Naive B cell (primary cell): ENCODE measurements at places on chromosomes 11 and 22.

GRCh38 chr11:121464352-121464946, 11.7 kb upstream of the SORL1-AS1 start:
- H3K27me3 ChIP-seq, result no peaks in the 10 kb centered on the region
- peaks cover under 1% of the 10 kb centered on the region for H3K36me3 ChIP-seq
- no peak overlapping the region for H3K27ac ChIP-seq

GRCh38 chr11:61954851-61955421, 4.8 kb downstream of the BEST1 start:
- no peaks in the 10 kb centered on the region for H3K27me3 ChIP-seq
- no peak overlapping the region for H3K4me3 ChIP-seq
- H3K36me3 ChIP-seq, result no peaks in the 10 kb centered on the region
- no peak for DNase-seq
- peaks cover 26% of the 10 kb centered on the region for H3K4me1 ChIP-seq
- H3K27ac ChIP-seq, result no peak overlapping the region

- no peaks in the 10 kb centered on the region for H3K36me3 ChIP-seq
- H3K27ac ChIP-seq, result no peak overlapping the region
- H3K4me3 ChIP-seq, result no peak overlapping the region
- no peak for DNase-seq
- H3K27me3 ChIP-seq, result no peaks in the 10 kb centered on the region
These were observed 23.1 kb downstream of the POLR3H start for GRCh38 chr22:41521126-41521525.

GRCh38 chr22:17314487-17314886, 54.8 kb upstream of the CECR2 start:
- H3K4me3 ChIP-seq, result no peak overlapping the region
- no peaks in the 10 kb centered on the region for H3K36me3 ChIP-seq
- no peaks in the 10 kb centered on the region for H3K27me3 ChIP-seq
- H3K27ac ChIP-seq, result no peak overlapping the region

GRCh38 chr11:11105361-11105760, 247.5 kb upstream of the ZBED5 start:
- no peaks in the 10 kb centered on the region for H3K4me1 ChIP-seq
- H3K36me3 ChIP-seq, result no peaks in the 10 kb centered on the region
- H3K27me3 ChIP-seq, result peaks cover 31% of the 10 kb centered on the region
- no peak overlapping the region for H3K4me3 ChIP-seq
- H3K27ac ChIP-seq, result no peak overlapping the region
- no peak for DNase-seq

- peaks cover 4% of the 10 kb centered on the region for H3K4me1 ChIP-seq
- DNase-seq, result no peak
- H3K27ac ChIP-seq, result peak within 1 kb of the TSS; percentile 50
- no peaks in the 10 kb centered on the region for H3K36me3 ChIP-seq
These were observed at the start of gene ROBO4 for GRCh38 chr11:124897674-124898262. Gene ROBO4 (minus strand): TSS chr11:124897865. CDS start chr11:124897795, 70 bp downstream.

DNA sequence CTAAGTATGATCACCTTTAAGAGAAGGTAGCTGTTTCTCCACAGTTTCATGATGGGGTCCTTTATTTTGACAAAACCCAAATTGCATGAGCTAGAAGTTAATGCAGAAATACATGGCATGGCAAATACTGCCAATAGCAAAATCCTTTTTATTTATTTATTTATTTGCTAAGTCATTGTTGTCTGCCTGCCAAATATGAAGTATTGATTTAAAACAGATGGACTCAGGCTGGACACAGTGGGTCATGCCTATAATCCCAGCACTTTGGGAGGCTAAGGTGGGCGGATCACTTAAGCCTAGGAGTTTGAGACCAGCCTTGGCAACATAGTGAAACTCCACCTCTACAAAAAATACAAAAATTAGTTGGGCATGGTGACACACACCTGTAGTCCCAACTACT, 52.4 kb downstream of the LARGE2 start:
- peaks cover 3% of the 10 kb centered on the region for H3K36me3 ChIP-seq
- DNase-seq, result no peak
- no peaks in the 10 kb centered on the region for H3K4me1 ChIP-seq

DNA sequence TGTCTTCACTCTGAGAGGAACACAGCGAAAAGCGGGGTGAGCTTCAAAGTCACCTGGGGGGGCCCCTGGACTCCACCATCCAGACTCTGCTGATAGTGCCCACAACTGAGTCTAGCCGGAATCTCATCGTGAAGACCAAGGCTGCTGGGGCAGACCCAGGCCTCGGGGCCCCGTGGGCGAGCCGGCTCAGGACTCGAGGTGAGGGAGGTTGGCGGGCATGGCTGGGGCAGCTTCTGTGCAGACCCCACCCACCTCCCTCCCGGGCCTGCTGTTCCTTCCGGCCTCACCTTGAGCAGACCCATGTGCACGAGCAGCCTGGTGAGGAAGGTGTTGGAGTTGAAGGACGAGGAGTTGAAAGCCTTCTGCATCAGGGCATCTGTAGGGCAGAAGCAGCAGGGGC, 8.7 kb upstream of the CHADL start:
- no peak overlapping the region for H3K27ac ChIP-seq
- no peaks in the 10 kb centered on the region for H3K36me3 ChIP-seq
- DNase-seq, result no peak
- no peaks in the 10 kb centered on the region for H3K4me1 ChIP-seq
- no peaks in the 10 kb centered on the region for H3K27me3 ChIP-seq

GRCh38 chr11:12272821-12273617, 104.4 kb upstream of the PARVA start:
- no peak overlapping the region for H3K4me3 ChIP-seq
- H3K36me3 ChIP-seq, result no peaks in the 10 kb centered on the region
- H3K27me3 ChIP-seq, result peaks cover 4% of the 10 kb centered on the region
- DNase-seq, result no peak
- H3K4me1 ChIP-seq, result no peaks in the 10 kb centered on the region
- H3K27ac ChIP-seq, result no peak overlapping the region

DNA sequence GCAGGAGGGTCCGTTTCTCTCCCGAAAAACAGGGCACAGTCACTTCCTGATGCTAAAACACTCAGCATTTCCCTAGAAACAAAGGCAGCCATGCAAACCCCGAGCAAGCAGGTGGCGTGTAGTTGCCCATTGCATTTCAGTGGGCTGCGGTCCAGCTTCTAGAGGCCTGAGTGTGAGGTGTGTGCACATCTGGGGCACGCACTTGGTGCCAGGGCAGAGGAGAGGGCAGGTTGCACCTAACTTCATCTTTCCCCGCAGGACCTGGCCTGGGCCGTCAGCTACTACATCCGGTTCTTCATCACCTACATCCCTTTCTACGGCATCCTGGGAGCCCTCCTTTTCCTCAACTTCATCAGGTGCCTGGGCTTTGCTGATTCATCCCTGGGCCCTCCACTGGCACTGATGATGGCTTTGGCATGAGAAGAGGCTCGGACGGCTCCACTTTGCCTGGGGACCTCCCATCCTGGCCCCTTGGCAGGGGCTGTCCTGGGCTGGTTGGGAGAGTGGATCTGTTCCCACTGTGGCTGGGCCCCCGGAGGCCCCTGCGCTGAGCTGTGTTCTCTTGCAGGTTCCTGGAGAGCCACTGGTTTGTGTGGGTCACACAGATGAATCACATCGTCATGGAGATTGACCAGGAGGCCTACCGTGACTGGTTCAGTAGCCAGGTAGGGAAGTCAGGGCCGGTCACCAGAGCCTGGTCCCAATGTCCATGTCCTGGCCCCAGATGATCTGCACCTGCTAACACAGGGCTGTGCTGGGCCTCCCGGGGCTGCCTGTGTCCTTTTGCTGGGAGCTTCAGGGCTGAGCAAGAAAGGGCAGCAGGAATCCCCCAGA, 28.4 kb downstream of the FADS3 start:
- no peak overlapping the region for H3K4me3 ChIP-seq
- no peaks in the 10 kb centered on the region for H3K27me3 ChIP-seq
- no peak overlapping the region for H3K27ac ChIP-seq
- DNase-seq, result no peak
- H3K36me3 ChIP-seq, result no peaks in the 10 kb centered on the region
- no peaks in the 10 kb centered on the region for H3K4me1 ChIP-seq

- H3K27me3 ChIP-seq, result no peaks in the 10 kb centered on the region
- no peak overlapping the region for H3K4me3 ChIP-seq
- H3K27ac ChIP-seq, result no peak overlapping the region
- H3K36me3 ChIP-seq, result no peaks in the 10 kb centered on the region
- H3K4me1 ChIP-seq, result no peaks in the 10 kb centered on the region
- DNase-seq, result no peak
These were observed 304.8 kb upstream of the ISX start for GRCh38 chr22:34761111-34761510.

DNA sequence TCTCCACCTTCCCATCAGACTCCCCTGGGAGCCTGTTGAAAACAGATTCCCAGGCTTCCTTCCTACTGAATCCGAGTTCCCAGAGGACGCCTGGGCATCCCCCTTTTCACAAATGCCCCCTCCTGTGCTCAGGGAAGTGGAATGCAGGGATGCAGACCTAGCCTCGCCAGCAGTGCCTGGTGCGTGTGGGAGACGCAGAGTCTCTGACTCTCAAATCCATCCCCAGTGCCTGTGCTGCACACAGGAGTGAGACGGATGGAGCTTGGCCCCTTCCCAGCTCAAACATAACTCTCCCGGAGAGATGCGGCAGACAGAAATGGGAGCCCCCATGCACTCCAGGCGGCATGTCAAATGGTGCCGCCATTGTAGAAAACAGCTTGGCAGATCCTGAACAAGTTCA, 62.6 kb downstream of the CTTN start:
- no peak for DNase-seq
- no peak overlapping the region for H3K27ac ChIP-seq
- no peaks in the 10 kb centered on the region for H3K36me3 ChIP-seq

- no peaks in the 10 kb centered on the region for H3K36me3 ChIP-seq
- no peak for DNase-seq
- H3K4me3 ChIP-seq, result no peak overlapping the region
- peaks cover 28% of the 10 kb centered on the region for H3K27me3 ChIP-seq
These were observed 2.8 kb upstream of the LIF start for GRCh38 chr22:30249049-30250038.

DNA sequence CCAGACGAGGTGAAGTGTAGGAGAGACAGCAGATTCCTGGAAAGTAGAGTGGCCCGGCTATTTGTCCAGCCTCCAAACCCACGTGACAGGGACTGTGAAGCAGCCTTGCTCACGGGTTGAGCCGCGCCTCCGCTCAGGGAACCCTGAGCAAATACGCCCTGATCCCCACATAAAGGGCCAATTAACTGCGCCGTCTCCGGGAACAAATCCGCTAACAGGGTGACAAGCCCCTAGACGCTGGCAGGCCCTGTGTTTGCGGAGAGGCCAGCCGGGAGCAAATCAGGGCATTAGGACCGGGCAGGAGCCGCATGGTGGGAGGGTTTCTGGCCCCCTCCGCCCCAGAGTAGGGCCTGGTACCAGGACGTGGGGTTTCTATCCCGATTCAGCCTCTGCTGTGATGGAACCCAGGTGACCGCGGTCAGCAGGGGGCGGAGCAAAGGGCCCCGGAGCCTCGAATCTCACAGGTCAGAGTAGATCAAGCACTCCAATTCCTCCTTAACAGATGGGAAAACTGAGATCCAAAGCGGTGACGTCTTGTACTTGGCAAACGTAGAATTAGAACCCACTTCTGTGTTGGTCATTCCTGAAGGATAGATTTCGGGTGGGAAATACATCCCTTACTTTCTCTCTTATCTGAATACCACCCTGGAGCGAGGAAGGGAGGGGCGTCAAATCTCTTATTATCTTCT, 2.0 kb upstream of the ROBO3 start:
- H3K4me1 ChIP-seq, result peaks cover 13% of the 10 kb centered on the region
- peaks cover 66% of the 10 kb centered on the region for H3K27me3 ChIP-seq
- H3K36me3 ChIP-seq, result no peaks in the 10 kb centered on the region
- no peak for DNase-seq

DNA sequence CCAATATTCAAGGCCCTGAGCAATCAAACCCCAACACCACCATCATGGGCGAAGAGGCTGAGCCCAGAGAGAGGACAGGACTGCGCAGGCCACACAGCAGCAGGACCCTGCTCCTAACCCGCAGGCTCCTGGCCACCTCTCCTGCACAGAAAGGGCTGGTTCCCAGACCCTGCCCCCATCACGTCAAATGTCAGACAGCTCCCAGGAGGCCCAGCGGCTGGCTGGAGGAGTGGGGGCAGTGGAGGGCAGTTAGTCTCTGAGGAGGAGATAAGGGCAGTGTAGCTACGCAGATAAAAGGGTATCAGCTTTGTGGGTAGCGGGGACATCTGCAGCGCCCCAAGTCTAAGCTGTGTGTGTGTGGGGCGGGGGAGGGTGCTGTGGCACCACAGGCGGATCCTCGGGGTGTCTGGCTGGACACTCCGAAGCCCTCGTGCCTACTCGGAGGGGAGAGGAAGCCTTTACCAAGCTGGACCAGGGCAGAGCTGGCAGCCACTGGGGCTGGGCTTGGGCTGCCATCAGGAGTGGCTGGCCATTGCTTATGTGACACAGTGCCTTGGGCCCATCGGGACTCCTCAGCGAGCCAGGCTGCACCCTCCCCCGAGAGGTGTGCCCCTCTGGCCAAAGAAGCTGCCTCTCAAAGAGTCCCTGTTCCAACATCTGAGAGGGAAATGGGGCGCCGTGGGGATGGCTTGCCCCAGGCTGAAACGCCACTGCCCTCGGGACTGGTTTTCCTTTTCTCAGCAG, 21.5 kb downstream of the FADS3 start:
- H3K4me3 ChIP-seq, result no peak overlapping the region
- H3K36me3 ChIP-seq, result no peaks in the 10 kb centered on the region
- no peak overlapping the region for H3K27ac ChIP-seq
- H3K4me1 ChIP-seq, result peaks cover 9% of the 10 kb centered on the region

DNA sequence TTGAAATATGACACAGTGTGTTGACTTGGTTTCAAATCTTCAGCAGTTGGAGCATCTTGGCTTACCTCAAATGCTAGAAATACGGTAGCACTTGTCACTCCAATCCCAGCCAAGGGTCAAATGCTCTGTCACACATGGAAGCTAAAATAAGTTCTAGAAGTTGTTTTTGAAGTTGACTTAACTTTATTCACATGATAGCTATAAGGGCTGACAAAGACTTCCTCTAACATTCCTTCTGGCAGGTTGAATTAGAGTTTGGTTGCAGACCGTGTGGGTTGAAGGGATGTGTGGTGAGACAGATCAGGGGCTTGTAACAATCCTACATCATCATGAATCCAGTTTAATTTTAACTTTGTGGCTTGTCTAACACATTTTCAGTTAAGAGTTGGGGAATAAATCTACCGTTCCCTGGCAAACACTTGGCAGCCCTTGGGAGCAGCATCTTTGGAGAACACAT, 4.6 kb downstream of the SLN start:
- H3K4me1 ChIP-seq, result no peaks in the 10 kb centered on the region
- H3K36me3 ChIP-seq, result no peaks in the 10 kb centered on the region
- DNase-seq, result no peak
- H3K27me3 ChIP-seq, result peaks cover 39% of the 10 kb centered on the region

DNA sequence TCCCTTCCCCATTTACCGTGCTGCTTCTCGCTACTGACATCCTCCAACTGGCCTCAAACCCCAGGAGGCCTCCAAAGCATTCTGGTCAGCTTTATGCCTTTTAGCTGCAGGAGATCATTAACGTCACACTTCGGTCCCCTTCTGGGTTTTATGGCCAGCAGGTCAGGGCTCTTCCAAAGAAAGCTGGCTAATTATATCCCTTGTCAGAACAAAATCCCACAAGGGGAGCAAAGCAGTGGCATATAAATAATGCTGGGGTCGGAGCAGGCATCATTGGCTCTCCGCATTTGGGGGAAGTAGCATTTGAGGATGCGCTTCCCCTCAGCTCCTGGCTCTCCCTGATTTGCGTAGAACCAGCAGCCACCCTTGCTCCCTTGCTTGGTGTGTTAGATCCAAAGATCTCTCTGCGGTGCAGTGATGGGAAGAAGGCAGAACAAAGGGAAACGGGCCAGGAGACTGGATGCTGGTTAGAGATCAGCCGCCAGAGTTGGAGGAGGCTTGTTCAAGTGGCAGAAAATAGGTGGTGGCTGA, 117.4 kb downstream of the DBX1 start:
- H3K27me3 ChIP-seq, result peaks cover 7% of the 10 kb centered on the region
- no peak overlapping the region for H3K4me3 ChIP-seq
- no peaks in the 10 kb centered on the region for H3K36me3 ChIP-seq
- DNase-seq, result no peak
- H3K27ac ChIP-seq, result no peak overlapping the region
